Hepatocyte (in vitro differentiated cells): ENCODE measurements at places on chromosomes 3 and 15.

- peak; percentile 20 for DNase-seq
Observed at GRCh38 chr3:30518181-30518864, 88.1 kb upstream of the TGFBR2 start.

DNA sequence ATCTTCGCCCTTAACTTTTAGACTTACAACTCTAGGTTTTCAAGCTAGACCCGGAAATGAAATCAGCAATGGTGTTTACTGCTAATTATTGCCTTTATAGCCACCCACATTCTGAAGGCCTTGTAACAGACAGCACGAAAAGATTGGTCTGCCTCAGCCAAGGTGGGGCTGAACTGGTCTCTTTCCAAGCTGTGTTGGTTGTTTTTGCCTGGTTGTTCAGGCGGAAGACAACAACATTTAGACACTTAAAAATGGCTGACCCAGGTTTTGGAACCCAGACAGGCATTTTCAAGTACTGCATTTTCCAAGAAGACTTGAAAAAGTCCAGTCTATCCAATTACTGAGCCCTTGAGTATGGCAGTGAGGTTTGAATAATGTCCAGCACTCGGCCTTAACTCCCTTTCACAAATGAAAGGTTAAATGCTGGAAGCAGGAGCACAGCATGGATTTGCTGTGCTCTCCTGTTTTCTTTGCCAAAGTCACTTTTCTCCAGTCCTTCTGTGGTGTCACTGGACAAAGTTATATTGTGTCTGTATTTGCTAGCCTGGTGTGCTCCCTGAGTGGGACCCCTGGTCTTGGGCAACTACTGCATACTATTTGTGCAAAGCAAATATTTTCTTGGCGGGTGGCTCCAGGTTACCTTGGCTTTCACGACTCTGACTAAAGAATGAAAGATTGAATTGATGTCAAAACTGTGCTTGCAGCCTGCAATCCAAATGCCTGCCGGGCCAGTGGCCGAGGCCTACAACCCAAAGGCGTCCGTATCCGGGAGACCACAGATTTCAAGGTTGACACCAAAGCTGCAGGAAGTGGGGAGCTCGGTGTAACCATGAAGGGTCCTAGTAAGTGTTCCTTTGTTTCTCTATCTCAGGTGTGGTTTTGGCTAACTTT, 93.5 kb downstream of the FLNB start:
- DNase-seq: peak; percentile 28

DNA sequence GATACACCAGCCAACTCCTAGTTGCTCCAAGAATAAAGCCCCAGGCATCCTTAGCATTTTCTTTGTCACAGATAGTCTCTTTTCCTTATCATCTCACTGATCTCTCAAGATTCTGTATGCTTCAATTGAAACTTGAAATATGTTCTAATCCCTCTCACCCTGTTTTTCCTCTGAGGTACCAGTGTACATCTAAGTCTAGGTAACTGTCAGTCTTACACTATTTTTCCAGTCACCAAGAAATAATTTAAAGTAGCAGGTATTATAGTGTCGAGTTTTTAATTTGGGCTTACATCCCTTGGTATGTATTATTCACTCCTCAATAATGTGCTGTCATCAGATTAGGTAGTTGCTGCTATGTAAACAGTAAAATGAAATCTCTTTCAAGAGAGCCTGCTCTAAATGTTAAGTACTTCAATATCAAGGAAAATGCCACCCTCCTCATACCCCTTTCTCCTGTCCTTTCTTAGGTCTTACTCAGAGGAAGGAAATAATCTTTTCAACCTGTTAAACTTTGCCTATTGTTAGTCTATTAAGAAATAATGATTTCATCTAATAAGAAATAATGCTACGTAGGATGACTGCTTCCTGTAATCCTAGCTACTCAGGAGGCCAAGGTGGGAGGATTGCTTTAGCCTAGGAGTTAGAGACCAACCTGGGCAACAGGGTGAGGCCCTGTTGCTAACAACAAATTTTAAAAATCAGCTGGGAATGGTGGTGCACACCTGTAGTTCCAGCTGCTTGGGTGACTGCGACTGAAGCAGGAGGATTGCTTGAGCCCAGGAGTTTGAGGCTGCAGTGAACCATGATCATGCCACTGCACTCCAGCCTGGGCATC, 39.8 kb downstream of the TSC22D2 start:
- DNase-seq: no peak

DNA sequence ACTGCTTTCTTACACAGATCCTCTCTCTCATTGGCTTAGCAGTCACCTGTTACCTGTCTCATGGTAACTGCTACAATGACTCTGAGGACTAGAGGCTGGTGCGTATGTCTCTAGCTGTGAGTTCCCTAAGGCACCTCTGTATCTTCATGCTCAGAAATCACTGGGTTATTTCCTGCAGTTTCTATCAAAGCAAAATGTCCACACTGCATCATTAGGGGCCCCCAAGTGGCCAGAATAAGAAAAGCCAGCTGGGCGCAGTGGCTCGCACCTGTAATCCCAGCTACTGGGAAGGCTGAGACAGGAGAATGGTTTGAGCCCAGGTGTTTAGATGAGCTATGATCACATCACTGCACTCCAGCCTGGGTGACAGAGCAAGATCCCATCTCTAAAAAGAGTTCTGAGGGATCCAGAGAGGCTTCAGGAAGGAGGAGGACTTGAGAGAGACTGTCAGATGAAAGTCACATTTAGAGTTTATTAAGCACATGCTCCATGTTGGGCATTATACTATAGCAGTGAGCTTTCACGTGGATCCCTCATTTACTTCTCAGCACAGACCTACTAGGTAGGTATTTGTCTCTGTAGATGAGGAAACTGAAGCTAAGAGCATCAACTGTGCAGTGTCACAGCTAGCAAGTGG, 2.3 kb upstream of the VPS18 start:
- peak; percentile 81 for DNase-seq

- DNase-seq: no peak
Observed at GRCh38 chr15:28912422-28912821, 26.6 kb downstream of the APBA2 start.

- no peak for DNase-seq
Observed at GRCh38 chr3:45080824-45081223, 54.7 kb downstream of the CLEC3B start.

GRCh38 chr3:148146947-148147826, 550.5 kb upstream of the AGTR1 start:
- DNase-seq: no peak

- no peak for DNase-seq
Observed at GRCh38 chr3:86743233-86743632, 247.7 kb downstream of the VGLL3 start.

- no peak for DNase-seq
Observed at GRCh38 chr3:48555231-48555948, 1.2 kb downstream of the PFKFB4 start.

GRCh38 chr15:71551566-71551965, 258.8 kb upstream of the NR2E3 start:
- DNase-seq: no peak

- peak; percentile 82 for DNase-seq
Observed at GRCh38 chr15:73982222-73982962, 9.7 kb downstream of the STOML1 start.

DNA sequence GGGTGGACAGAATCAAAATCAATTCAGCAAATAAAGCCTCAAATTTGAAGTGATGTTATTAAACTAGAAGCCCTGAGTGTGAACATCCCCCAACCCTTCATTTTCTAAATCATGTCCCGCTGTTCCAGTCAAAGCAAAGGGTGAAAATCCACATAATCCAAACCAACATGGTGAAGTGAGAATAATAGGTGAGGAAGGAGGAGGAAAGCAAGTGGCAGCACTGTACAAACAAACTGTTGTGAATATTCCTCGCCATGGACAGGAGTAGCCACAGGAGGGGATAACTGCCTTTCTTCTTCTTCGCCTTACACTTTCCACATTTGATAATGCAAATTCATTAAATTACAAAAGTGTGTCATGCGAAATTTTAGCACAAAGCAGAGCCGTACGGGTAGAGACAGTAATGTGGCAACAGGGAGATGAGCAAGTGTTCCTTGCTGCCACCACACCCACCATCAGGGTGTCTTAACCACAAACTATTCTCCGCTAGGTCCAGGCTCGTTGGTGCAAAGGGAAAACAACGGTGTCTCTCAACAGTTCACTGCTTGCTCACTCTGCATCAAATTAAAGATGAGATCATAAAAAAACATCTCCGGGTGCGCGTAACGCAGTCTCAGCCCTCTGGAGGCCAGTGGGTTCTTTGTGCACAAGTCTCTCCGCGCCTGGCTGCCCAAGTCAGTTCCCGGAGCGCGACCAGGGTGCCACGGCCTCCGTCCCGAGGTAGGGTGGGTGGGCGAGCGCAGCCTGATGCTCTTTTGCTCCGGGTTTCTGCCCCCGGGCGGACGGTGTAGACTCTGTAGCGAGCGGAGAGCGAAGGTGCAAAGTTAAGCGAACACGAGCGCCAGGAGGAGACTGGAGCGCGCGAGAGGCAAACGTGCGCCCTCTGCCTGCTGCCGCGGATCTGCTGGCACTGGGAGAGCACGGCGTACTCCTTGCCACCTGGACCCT, 6.7 kb downstream of the EPHA3 start:
- peak; percentile 85 for DNase-seq
